ENCODE measurements at places on chromosomes 12 and 14. TPM values are rescaled to one million over a fixed set of nuclear protein-coding genes. Genes with fewer than 3 reads are reported as not detected.

- DNase-seq = peak; percentile 43
Observed at GRCh38 chr14:60722357-60723115, 1.6 kb downstream of the SIX4 start.

DNA sequence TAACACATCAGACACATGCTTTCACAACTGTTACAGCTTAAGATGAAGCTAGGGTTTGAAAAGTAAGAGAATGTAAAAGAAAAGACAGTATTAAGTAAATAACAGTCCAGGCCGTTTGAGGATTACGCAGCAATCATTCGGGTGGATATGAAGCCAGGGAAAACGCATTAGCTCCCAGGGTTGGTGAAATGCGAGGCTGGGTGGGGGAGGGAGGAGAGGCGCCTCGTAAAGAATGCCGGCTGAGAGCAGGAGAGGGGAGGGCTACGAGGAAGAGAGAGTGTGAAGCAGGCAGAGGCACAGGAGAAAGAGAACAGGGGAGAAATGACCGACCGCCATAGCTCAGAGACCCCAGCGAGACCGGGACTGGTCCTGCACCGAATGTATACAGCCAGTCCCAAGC is 73.0 kb downstream of the IQSEC3 start:
- DNase-seq = no peak

- DNase-seq = no peak
Observed at GRCh38 chr14:100282766-100283419, 23.4 kb downstream of the SLC25A29 start.

DNA sequence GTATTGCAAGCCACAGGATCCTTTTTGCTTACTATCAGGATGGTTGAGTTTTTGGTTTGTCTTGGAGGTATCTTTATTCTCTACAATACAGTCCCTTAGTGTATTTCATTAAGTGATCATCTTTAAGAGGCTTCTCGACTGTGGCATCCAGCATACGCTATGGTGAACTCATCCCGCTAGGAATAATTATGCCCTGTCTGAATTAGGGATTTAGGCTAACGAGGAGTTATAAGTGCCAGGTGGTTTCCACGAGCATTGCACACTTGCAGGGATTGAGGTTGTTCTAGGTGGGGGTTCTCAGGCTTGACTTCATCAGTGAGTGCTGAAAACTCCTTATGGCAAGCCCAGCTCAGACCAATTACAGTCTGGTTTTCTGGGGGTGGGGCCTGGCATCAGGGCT is 37.2 kb upstream of the RBM19 start:
- DNase-seq = no peak

PTGDR gene
- not detected for total RNA-seq

DNA sequence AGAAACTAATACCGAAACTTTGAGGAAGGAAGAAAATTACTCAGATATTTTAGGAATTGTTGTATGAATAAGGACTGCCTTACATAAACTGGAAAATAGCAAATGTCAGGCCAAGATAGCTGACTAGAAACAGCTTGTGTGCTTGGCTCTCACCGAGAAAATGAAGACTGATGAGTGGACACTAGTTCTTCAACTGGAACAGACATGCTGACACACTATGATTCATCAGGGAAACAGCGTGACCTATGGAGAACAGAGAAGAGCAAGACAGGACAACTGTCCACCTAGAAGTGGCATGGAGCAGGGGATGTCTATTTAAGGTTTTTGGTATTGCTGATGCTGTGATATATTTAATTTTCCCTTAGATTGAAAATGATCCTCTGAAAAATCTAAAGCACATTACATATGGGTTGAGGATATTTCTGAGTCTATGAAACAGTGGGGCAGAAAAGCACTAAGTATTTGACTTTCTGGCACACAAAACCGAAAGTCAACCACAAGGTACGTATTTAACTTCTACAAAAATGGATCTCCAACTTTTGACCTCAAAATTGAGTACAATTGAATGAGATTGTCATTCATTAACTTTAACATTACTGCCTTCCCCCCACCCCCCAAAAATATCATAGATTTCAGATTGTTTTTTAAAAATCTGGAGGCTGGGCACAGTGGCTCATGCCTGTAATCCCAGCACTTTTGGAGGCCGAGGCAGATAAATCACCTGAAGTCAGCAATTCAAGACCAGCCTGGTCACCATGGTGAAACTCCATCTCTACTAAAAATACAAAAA is 863.2 kb downstream of the LRFN5 start:
- no peak for DNase-seq

DNA sequence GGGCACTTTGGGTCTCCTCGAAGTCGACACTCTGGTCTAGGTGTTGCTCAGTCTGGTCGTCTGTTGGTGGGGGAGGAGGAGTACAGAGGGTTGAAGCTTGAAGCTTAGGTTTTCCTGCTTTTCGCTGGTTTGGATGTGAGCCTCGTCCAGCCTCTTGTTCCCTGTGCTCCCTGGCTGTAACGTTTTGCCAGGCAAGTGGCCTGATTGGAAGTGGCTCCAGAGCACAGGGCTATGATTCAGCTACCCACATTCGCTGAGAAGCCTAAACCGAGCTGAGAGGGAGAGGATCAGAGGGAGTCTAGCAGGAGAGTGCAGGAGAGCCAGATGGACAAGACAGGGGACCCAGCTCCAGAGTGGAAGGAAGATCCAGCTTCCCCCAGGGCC is 6.1 kb downstream of the HOXC10 start:
- no peak for DNase-seq

DNA sequence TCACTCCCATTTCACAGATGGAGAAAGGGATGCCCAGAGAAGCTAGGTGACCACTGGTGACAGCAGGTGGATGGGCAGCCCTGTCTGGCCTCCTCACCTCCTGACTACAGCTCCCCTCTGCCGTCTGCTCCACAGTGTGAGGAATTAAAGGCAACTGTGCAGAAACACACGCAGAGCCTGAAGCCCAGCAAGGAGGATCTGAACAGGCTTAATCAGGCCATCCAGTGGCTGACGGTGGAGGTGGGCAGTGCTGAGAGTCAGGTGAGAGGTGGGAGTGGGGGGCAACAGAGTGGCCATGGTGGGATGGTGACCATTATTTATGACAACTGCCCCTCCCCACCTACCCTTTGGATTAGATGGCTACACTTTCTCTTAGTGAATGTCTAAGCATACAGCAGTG is 1.2 kb downstream of the KRT86 start:
- no peak for DNase-seq

ANKS1B gene
- 8.4 TPM for total RNA-seq

- DNase-seq = peak; percentile 52
Observed at GRCh38 chr14:50335389-50335788, 23.3 kb downstream of the DMAC2L start.

GRCh38 chr14:45715946-45716345 is 462.9 kb upstream of the MIS18BP1 start:
- DNase-seq = no peak

Measured in neural crest cell (in vitro differentiated cells).